ENCODE measurements at places on chromosomes 2 and 18. TPM values are rescaled to one million over a fixed set of nuclear protein-coding genes. Genes with fewer than 3 reads are reported as not detected.

DNA sequence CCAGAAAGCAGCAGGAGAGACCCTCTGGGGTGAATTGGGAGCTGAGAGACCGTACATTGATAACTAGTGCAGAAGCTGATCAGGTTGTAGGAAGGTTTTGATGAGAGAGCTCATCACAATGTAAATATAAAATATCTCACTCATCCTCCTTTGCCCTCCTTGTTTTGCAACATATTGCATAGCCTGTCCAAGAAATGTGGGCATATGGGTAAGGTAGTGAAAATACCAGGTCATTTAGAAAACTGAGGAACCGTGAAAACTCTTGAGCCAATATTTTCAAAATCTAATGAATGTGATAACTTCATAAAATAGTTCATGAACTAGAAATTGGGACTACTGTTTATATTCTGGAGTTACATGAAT lies 31.4 kb downstream of the C18orf54 start:
- no peak for DNase-seq

- DNase-seq = no peak
Observed at GRCh38 chr2:235914756-235915155, 253.4 kb downstream of the GBX2 start.

DNA sequence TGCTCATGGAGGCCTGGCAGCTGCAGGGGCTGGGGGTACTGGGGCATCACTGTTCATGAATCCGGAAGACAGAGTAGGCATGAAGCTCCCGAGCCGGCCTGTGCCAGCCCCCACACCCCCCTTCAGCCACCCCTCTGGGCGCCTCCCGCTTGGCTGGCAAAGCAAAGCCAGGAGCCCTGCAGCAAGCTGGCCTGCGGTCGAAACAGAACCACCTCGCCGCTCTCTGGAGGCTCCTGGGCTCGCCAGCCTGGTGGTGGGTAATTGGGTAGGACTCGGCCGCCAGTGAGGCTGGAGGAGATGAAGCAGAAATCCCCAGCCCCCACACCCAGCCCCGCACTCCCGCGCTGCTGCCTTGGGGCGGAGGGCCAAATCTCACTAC lies 70.9 kb upstream of the GPC1 start:
- DNase-seq = no peak

GRCh38 chr2:205024822-205025518 lies 479.7 kb downstream of the PARD3B start:
- no peak for DNase-seq

- no peak for DNase-seq
Observed at GRCh38 chr2:189379731-189380261, 61.5 kb upstream of the WDR75 start.

DNA sequence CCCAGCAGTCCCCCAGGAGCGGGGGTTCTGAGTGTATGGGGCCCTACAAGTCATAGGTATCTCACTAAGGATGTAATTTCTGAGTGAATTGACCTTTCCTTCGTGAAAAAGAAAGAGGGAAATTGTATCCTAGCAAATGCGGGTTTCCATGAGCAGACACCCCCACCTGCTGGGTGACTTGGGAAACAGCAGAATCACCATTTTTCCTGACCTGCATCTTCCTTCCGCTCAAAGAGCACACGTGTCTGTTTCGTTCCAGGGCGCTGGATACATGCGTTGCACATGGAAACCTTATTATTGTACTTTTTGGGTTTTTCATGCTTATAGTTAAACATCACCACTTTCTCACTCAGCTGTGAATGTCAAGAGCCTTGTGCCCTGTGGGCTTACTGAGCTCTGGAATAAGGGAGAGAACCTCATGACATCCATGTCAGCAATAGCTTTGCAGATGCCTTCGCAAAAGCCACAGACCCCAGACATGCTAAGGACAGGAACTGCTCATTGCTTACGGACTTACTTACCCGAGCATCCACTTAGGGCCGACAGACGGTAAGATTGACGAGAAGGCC lies 132.8 kb downstream of the TPO start:
- no peak for DNase-seq

DNA sequence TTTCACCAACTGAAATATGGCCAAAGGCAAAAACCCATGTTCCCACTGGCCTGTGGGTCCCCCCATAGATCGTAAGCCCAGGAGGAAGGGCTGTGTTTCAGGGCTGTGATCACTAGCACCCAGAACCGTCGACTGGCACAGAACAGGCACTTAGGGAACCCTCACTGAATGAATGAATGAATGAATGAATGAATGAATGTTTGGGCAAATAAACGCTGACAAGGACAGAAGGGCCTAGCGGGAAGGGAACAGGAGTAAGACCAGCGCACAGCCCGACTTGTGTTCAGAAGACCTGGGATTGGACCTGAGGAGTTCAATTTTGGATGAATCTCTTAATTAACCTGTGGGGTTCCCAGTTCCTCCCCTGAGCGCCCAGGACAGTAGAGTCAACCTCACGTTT lies 76.2 kb downstream of the TPO start:
- no peak for DNase-seq

DNA sequence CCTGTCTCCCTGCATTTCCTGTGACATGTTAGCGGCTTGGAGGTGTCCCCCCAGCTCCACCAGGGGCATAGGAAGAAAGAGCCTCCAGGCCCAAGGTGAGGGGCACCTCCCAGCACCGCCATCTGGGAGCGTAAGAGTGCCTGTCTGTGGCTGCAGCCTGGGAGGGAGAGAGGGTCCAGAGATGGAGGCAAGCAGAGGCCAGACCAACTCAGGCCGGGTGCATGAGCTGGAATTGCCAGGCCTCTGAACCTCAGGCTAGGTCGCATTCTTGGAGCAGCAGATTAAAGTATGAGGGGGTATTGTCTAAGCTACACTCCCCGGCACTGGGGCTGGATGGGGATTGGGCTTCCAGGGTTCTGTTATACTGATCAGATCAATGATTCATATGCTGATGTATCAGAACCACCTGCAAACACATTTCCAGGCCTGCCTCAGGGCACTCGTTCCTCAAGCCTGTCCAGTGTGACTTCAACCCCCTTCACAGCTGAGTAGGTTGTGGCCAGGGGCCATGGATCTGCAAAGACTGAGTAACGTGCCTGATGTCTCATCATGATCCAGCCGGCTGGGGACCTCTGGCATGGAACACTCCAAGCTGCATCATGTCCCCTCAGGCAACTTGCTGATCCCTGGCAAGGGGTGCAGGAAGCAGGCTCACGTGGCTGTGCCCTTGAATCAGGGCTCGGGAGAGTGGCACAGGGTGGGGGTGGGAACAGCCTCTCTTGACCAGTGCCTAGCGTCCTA lies 73.2 kb downstream of the HS1BP3 start:
- DNase-seq = no peak

DNA sequence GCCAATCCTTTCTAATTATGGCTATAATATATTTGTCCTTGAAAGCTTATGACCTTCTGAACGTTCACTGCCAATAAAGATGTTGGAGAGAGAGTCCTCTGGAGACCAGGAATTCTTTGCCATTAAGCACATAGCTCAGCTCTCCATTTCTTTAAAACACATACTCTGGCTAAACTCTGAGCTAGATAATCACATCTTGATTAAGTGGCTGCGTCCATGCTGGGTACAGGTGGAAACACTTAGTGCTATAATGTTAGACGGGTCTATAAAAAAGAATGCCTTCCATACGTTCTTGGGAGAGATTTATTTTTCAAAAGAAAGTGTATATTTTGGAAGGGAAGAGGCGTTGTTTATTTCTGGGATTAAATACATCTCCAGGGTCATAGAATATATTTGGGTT lies 314.5 kb downstream of the LPIN1 start:
- no peak for DNase-seq

DNA sequence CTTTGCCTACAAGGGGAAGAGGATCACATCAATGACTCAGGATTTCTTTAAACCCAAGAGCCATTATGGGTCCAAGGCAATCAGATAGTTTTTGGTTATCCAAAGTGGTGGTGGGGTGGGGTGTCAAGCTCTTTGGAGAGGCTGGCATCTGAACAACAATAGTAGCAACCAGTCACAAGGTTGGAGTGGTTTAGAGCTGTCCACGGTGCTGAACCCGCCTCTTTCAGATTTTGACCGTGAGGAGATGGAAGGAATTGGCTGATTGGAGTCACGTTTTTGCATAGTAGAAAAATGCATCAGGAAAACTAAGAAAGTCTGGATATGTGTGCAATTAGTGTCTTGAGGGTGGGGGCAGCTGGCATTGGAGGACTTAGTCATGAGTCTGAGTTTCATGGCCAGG lies 159.9 kb downstream of the LOXHD1 start:
- DNase-seq = peak; percentile 27

GRCh38 chr2:201827621-201828020 lies 21.3 kb downstream of the CDK15 start:
- no peak for DNase-seq

GRCh38 chr18:21205695-21206094 lies 36.3 kb upstream of the GREB1L start:
- no peak for DNase-seq

DNA sequence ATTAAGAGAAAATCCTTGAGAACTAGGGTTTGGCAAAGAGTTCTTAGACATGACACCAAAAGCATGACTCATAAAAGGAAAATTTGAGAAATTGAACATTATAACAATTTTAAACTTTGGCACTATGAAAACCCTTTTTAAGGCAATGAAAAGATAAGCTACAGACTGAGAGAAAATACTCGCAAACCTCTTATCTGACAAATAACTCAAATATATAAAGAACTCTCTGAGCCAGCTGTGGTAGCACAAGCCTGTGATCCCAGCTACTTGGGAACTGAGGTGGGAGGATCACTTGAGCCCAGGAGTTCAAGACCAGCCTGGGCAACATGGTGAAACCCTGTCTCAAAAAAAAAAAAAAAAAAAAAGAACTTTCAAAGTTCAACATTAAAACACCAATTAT lies 70.5 kb downstream of the FAM168B start:
- DNase-seq = no peak

GRCh38 chr2:72141881-72142451 lies 5.7 kb downstream of the CYP26B1 start:
- DNase-seq = no peak

DNA sequence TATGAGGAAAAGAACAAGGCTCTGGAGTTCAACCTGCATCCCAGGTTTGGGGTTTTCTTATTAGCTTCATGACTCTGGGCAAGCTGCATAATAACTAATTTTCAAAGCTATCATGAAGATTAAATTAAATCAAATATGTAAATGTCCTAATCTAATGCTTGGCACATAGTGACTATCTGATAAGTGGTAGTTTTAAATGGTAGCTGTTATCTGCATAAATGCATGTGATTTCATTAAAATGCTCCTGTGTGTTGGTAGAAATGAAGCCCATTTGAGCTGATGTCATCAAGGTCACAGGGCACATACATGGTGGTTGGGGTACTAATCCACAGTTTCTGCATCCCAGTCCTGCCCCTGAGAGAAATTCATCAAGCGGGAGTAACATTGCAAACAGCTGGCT lies 428.8 kb downstream of the LRATD1 start:
- no peak for DNase-seq

GRCh38 chr2:85446296-85447221 lies 28.0 kb downstream of the SH2D6 start:
- no peak for DNase-seq

DNA sequence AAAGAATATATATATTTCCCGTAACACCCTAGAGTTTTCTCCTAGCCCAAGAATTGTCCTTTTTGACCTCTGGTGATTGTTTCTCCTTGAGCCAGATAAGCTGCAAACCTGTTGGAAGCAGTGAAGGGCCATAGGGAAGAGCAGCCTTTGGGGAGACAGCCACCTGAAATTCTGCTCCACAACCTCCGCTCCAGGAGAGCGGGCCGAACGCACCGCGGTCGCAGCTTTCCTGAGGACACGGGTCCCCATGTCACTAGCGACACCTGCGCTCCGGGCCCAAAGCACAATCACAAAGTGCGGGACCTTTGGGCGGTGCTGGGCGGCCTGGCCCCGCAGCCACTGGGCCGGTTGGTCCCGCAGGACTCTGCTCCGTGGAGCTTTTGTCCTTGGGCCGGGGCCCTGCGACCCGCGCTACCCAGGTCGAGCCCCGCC lies 557 bp upstream of the DSG2 start:
- peak; percentile 18 for DNase-seq

- no peak for DNase-seq
Observed at GRCh38 chr2:74065456-74065855, 80.7 kb downstream of the TET3 start.

- DNase-seq = no peak
Observed at GRCh38 chr2:169362894-169363559, 693 bp upstream of the LRP2 start.

- no peak for DNase-seq
Observed at GRCh38 chr2:25054720-25055119, 12.8 kb downstream of the EFR3B start.

GRCh38 chr2:65429786-65430602 lies 2.4 kb downstream of the SPRED2 start:
- no peak for DNase-seq

GRCh38 chr2:100888601-100889000 lies 68.7 kb downstream of the NPAS2 start:
- no peak for DNase-seq

DNA sequence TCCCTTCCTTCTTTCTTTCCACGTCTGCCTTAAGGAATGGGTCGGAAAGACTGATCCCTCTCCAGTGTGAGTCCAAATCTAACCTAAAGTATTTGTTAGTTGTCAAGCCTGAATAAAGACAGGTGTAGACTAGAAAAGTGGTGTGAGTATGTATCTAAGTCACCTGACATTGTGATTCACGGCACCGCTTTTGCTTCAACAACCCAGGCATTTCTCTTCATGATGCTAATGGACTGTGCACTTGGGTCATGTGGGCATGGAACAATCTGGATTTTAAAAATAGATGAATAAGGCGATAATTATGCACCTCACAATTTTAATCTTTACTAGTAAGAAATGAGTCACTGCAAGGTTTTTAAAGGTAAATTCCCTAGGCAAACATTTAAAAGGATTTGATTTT lies 107.5 kb downstream of the LIPG start:
- no peak for DNase-seq

GRCh38 chr2:217372794-217373193 lies 512.9 kb upstream of the TNP1 start:
- DNase-seq = no peak

DNA sequence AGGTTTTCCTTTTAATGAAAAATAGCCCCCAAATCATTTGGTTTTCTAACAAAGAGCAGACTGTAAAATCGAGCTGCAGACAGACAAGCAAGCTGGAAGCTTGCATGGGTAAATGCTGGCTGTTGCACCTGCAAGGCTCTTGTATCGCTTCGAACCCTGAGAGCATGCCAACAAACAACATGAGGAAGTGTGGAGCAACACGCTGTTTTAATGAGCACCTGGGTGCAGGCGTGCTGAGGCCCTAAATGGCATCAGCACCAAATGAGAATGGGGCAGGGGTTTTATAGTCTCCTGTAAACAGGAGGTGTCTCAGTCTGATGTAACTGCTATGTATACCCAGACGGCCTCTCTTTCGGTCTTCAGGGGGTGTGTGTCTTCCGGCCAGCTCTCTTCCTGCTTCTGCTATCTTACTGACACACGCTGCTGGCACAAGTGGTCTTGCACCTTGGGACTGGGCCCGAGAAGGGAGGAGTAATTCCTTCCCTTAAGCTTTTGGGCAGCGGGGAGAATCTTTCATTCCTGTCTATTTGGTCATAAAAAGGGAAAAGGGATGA lies 31.9 kb upstream of the CDH2 start:
- no peak for DNase-seq

- no peak for DNase-seq
Observed at GRCh38 chr2:226176283-226176984, 623.2 kb downstream of the IRS1 start.

The DSC3 gene
- polyA plus RNA-seq = 2.3 TPM

The CHPF gene
- polyA plus RNA-seq = 21.0 TPM

The WBP1 gene
- 90.1 TPM for polyA plus RNA-seq

The RSAD2 gene
- polyA plus RNA-seq = 4.0 TPM

The CHN1 gene
- 31.4 TPM for polyA plus RNA-seq

The REEP1 gene
- 3.0 TPM for polyA plus RNA-seq

The KYNU gene
- 7.1 TPM for polyA plus RNA-seq

The ACVR1C gene
- 0.37 TPM for polyA plus RNA-seq

The ANKRD36 gene
- 16.7 TPM for polyA plus RNA-seq

The NT5DC4 gene
- not detected for polyA plus RNA-seq

The IL1R2 gene
- polyA plus RNA-seq = 0.75 TPM

The RPRM gene
- polyA plus RNA-seq = 4.8 TPM

Measured in right renal cortex interstitium (tissue), 3 donors.